CD4-positive, alpha-beta T cell treated with Interleukin-6 for 4 hours (primary cell): ENCODE measurements at places on chromosomes 7 and 10.

DNA sequence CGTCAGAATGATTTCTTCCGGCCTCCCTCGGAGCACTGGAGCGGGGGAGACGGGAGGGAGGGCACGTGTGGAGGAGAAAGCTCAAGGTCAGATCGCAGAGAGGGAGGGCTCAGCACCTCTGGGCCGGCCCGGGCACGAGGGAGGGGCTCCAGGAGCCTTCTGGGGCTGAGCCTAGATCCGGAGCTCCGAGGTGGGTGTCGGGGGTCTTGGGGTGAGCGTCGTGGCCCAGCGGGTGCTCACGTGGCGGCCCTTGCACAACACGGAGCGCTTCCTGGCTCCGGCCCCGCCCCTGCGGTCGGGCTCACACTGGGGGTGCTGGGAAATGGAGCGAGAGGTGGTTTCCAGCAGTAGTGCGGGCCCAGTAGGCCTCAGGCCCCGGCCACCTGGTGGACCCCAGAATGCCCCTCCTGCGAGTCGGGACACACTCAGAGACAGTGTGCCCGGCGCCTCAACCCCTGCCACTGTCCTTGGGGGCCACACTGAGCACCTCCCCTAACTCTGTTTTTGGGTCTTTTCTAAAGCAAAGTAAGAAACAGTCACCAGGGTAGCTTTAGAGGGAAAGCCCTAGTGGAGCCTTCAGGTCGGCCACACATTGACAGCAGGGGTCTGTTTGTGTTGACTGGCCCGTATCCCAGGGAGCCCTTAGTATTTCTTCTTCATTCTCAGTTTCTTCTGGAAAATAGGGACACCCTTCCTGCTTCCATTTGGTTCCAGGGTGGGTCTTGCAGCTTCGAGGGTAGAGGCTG lies 798 bp downstream of the PPIF start:
- peak; percentile 82 for DNase-seq

- DNase-seq: no peak
Measured at GRCh38 chr7:70539617-70540016, 592.3 kb upstream of the GALNT17 start.

DNA sequence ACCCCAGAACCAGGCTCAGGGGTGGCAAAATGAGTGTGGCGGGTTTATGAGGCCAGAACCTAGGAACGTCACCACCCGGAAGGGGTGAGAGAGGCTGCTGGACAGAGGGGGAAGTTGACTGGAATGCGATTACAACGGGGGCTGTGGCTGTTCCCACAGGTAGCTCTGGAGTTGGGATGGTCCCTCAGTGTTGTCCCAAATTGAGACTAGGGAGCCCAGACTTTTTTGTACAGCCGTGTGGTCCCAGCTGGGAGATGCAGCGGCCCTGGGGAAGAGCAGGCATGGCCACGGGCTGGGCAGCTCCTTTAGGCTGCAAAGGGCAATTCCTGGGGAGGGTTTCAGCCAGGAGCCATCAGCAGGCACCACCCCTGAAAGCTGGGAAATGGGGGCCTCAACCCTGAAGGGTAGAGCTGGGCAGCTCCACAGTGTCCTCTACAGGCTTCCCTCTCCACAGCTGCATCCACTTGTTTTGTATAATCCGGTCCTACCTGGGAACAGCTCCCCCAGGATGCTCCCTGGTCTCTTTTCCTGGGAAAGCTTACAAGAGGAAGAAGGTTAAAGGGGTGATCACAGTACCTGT lies 11.0 kb upstream of the GDF10 start:
- DNase-seq: no peak

DNA sequence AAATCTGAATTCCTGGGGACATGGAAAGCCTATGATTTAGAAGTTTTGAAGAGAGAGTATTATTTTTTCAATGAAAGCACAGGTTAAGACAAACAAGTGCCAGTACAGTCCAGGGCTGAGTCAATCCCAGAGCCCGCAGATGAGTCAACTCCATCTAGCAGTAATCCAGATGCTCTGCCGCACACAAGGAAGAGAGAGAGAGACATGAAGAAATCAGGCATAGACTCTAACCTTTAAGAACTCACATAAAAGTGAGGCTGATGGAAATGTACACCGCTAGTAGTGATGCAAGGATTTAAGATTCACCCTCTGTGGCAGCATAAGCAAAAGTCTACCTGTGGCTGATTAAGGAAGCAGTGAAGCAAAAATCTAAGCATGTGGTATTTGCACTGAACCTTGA lies 651.5 kb downstream of the TNS3 start:
- no peak for DNase-seq

GRCh38 chr7:155141562-155141961 lies 71.4 kb downstream of the HTR5A start:
- no peak for DNase-seq

- no peak for DNase-seq
Measured at GRCh38 chr10:79266084-79266483, 81.2 kb upstream of the PPIF start.

GRCh38 chr7:133931053-133931452 lies 196.1 kb upstream of the LRGUK start:
- DNase-seq: no peak

DNA sequence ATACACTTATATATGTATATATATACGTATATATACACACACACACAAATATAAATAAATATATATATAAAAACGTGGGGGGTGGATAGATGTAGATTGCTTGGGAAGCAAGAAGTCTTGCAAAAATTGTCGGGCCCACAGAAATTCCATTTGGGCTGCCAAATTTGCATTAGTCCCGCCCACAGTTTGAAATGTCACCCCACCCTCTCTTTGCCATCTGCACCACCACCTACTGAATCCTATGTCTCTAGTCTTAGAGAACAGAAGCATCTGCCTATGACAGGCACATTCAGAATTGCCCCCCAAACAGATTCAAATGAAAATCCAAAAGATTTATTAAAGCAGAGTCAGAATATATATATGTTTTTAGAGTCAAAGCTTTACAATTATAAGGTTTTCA lies 25.6 kb upstream of the CACNA2D1 start:
- DNase-seq: no peak
